ENCODE measurements at places on chromosomes 5 and 9.

DNA sequence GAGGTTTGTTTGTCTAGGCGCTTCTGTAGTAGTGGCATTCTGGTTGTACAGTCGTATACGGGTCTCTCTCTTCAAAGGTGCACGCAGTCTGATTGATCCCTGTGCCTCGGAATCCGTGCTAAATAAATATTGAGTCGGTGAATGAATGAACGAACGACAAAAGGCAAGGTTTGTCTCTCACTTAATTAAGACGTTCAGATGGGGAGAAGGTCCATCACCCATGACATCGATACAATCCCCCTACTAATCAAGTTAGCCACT is 500 bp upstream of the CREBRF start:
- DNase-seq: no peak

- no peak for DNase-seq
These were observed 185.7 kb downstream of the MARCHF11 start for GRCh38 chr5:15993919-15994318.

GRCh38 chr5:153498516-153498915 is 8.0 kb downstream of the GRIA1 start:
- DNase-seq: no peak

- DNase-seq: no peak
These were observed 93.7 kb downstream of the NDFIP1 start for GRCh38 chr5:142202282-142202681.

DNA sequence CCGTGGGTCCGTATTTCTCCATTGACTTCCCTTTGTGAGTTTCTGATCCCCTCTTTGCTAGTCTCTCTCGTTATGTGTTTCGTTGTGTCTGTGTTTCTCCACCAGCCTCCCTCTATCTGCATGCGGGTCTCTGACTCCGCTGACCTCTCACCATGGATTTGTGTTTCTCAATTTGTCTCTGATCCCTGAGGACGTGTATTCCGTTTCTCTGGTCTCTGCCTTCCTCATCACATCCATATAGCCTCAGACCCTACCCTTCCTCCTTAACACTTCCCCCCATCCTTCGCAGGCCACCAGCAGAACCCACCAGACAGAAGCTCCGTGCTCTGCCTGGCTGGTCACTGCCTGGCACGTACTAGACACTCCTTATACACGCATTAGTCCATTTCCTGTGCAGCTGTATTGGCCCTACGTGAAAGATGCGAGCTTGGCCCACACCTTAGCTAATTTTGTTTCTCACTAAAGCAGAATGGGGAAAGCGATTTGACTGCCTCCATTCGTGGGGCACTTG is 631 bp downstream of the B4GALT7 start:
- no peak for DNase-seq

DNA sequence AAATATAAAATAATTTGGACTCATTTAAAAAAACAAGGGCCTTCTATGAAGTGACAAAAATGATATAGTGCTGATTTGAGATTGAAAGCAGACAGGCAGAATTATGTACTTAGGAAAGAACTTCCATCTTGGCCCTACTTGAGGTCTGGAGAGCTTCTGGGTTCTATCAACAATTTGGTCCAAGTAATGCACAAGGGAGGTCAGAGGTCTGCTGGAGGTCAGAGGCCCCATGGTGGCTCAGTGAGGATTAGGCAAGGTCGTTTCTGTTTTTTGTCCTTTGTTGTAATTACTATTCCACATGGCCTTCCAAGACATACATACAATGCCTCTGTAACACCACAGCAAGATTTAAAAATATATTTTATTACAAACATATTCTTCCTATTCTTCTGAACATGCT is 37.2 kb downstream of the NUDT12 start:
- no peak for DNase-seq

- no peak for DNase-seq
These were observed 21.7 kb downstream of the ZNF366 start for GRCh38 chr5:72485430-72485974.

DNA sequence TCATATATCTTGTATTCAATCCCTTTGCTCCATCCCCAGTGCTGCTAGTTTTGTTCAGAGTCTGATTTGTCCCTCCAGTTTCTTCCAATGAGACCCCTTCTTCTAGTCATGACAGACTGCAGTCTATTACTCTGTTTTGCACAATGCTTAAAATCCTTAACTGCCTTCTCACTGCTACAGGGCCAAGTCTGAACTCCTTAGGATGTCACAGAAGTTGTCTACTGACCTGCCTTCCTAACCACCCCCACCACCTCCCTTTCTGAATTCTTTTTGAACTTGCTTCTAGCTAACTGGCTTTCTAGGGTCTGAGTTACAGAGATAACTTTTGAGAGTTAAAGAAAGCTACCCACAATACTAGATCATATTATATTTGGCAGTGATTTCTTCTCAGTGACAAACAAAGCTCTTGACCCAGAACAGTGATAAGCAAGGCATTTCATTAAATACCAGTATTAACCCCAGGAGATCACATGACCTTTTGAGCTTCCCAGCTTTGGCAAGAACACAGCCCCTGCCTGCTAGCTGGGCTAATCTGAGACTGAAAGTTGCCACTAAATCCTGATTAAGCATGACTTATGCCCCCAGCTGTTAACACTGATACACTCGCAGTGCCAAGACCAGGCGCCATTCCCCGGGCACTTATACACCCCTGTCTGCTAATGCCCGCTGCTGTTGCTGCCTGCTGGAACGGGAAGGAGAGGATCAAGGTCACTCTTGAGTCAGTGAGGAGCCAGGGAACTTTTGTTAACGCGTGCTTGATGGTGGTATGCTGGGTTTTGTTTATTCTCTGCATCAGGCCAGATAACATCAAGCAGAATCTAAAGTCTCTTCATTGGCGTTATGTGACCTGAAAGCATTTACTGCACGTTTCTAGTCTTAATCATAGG is 36.4 kb upstream of the ADAMTSL1 start:
- no peak for DNase-seq

GRCh38 chr5:107669096-107670031 is 1.4 kb downstream of the EFNA5 start:
- DNase-seq: no peak

- DNase-seq: no peak
These were observed 2.6 kb upstream of the PSIP1 start for GRCh38 chr9:15513335-15513734.

DNA sequence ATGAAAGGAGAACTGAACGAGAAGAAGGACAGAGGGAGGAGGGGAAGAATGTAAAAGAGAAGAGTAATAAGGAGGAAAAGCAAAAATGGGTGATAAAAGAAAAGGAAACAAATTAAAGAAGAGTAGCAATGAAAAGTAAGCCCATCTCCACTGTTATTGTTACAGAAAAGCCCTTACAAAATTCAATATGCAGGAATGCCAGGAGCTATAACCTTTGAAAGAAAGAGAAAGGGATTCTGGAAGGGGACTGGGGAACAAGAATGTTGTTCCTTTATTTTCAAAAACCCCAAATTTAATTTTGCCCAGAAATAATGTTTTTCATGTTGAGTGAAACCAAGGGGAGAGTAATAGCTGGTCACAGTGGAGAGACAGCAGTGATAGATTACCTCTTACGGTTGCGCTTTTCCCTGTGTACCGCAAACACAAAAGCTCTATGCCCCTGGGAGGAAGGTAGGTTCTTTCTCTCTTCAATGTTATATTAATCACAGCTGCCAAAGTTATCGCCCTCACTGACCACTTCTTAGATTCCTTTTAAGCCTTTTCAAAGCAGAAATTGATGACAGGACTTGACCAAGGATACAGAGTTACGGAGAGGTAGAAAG is 86.7 kb downstream of the BRINP1 start:
- no peak for DNase-seq

GRCh38 chr9:95529910-95530309 is 13.1 kb upstream of the PTCH1 start:
- no peak for DNase-seq

- no peak for DNase-seq
These were observed 33.3 kb downstream of the DMRT2 start for GRCh38 chr9:1083325-1083913.

DNA sequence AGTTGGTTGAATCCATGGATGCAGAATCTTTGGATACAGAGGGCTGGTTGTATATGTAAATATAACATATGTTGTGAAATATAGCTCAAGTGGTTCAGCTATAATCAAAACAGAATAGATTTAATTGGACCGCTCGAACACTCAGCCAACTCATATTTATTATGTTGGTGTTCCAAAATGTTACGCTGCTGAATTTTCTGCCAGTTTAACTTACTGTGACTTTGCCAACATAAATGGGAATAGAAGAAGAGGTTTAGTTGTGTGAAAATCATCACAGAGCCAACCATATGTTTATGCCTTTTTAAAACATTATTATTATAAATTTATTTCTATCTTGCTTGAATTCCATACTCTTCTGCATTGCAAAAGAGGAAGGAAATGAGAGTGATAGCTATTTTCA is 178.2 kb upstream of the FBXL7 start:
- no peak for DNase-seq

DNA sequence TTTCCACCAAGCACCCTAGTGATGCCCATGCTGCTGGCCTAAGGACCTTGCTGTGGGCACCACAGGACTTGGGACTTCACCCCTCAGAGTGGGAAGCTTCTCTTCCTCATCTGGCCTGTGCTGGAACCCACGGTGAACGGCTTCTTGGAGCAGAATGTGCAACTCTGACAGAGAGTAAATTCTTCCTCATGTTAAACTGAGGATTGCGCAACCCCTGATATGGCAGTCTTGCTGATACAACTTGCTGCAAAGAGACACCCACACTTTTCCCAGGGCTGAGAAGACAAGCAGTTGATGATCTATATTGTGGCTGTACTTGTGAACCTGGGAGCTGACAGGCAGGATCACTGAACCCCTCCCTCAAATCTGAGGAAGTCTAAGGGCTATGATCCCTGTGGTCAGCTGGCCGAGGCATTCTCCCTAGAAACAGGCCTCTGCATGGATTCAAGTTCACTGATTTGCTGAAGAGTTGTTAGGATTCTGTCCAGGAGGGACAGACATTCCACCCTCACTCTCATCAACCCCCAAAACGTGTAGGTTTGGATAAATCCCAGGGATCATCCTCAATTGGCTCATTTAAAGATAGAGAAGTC is 307.2 kb downstream of the MTRR start:
- DNase-seq: no peak

DNA sequence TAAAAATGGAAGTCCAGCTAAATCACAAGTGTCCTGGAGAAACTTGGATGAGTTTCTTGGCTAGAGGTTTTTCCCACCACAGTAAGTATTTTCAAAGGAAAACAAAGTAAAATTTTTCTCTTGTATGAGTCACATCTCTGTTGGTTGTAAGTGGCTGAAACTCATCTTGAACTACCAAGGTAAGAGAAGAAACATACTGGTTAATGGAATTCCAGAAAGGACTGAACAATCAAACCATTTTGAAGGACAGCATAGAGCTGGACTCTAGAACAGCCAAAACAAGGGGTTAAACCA is 102.8 kb upstream of the CDKN2B start:
- DNase-seq: no peak
